Kidney glomerular epithelial cell (primary cell): ENCODE measurements at places on chromosomes 16 and 17.

GRCh38 chr16:75060723-75061122 lies 55.9 kb downstream of the LDHD start:
- no peak for DNase-seq

DNA sequence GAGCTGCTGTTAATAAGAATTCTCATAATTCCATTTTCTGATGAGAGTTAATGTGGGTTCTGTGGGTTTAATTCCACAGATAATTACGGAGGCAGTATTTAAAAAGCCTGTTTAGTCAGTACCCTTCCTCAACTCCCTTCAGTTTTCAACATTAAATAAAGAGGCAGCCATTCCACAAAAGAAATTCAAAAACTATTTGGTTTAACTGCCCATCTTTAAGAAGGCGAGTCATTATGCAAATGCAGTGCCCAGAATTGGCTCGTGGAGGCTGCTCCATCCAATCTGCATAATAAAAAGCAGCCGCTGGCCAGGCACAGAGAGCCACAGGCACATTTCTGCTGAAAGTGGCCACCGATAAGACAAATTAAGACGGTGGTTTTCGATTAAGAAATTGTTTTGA lies 194.4 kb upstream of the TOX3 start:
- DNase-seq = no peak

DNA sequence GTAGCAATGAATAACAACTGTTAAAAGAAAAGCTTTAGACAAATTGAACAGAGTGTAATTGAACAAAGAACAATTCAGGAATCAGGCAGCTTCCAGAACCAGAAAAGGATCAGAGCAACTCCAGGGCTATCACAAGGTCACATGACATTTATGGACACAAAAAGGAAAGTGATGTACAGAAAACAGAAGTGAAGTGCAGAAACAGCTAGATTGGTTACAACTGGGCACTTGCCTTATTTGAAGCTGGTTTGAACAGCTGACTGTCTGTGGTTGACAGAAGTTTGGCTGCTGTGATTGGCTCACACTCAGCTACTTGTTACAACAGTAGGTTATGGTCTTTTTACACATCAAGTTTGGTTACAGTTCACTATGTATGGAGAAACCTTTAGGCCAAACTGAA lies 14.8 kb downstream of the EFCAB5 start:
- no peak for DNase-seq

DNA sequence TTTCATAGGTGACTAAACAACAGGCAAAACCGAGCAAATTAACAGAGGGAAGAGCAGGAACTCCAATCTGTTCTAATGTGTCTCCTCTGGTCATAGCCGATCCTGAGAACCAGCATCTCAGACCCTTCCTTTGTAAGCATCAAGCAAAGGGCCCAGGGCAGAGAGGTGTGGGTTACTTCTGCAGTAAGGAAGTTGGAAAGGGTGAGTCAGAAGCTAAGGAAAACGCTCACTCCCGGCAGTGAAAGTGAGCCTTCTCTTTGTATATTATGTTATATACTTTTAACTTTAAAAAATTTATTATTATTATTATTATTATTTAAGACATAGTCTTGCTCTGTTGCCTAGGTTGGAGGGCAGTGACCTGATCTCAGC lies 77.7 kb downstream of the MRM3 start:
- peak; percentile 13 for DNase-seq

- no peak for DNase-seq
These were observed 37.1 kb upstream of the DOC2B start for GRCh38 chr17:218432-219110.

GRCh38 chr16:1450218-1450617 lies 5.9 kb upstream of the CCDC154 start:
- no peak for DNase-seq

DNA sequence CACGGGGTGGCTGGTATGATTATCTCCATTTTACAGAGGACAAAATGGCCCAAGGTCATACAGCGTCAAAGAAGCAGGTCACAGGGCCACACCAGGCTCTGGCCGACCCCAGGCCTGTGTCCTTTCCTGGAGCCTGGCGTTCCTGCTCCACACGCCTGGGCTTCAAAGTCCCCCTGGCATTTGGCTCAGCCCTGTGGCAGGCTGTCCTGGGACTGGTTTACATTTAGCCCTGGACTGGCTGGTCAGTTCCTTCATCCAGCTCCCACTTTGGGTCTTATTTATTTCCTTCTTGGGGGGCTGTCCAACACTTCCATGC lies 15.3 kb downstream of the TBX2 start:
- no peak for DNase-seq

- DNase-seq = no peak
These were observed 1.6 kb downstream of the CD7 start for GRCh38 chr17:82315703-82316358.

DNA sequence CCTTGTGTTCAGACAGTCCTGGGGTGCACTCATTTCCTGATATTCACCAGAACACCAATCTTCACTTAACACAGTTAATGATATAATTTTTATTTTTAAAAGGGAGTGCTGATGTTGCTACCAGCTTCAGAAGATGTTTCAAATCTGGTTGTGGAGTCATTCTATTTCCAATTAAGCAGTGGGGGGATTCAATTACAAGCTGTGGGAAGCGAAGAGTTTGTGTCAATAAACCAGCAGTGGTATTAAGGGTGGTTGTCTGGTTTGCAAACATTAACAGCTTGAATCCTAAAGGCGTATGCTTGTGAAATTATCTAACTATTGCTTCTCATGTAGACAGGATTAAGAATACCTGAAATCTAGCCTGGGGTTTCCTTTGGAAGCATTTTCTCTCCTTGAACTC lies 1637.5 kb upstream of the GOT2 start:
- DNase-seq = no peak

DNA sequence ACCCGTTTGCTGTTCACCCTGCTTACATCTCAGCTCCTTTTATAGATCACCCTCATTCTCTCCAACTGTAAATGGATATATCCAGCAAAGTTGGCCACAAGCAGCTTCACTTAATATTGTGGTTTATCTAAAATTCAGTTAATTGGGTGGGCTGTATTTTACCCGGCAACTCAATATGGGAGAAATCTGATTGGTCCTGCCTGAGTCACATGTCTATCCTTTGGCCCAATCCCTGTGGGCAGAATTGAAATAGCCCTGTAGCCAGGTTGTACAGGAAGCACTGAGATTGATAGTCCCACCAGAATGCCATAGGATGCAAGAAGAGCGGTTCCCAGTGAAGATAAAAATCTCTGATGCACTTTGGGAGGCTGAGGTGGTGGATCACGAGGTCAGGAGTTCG lies 73.2 kb downstream of the AIPL1 start:
- no peak for DNase-seq

DNA sequence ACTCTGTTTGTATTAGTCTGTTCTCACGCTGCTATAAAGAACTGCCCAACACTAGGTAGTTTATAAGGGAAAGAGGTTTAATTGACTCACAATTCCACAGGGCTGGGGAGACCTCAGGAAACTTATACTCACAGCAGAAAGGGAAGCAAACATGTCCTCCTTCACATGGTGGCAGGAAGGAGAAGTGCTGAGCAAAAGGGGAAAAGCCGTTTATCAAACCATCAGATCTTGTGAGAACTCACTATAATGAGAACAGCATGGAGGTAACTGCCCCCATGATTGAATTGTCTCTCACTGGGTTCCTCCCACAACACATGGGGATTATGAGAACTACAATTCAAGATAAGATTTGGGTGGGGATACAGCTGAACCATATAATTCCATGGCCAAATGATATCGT lies 30.9 kb downstream of the ABCC1 start:
- no peak for DNase-seq

GRCh38 chr17:72510351-72511016 lies 389.7 kb downstream of the SOX9 start:
- DNase-seq = no peak

DNA sequence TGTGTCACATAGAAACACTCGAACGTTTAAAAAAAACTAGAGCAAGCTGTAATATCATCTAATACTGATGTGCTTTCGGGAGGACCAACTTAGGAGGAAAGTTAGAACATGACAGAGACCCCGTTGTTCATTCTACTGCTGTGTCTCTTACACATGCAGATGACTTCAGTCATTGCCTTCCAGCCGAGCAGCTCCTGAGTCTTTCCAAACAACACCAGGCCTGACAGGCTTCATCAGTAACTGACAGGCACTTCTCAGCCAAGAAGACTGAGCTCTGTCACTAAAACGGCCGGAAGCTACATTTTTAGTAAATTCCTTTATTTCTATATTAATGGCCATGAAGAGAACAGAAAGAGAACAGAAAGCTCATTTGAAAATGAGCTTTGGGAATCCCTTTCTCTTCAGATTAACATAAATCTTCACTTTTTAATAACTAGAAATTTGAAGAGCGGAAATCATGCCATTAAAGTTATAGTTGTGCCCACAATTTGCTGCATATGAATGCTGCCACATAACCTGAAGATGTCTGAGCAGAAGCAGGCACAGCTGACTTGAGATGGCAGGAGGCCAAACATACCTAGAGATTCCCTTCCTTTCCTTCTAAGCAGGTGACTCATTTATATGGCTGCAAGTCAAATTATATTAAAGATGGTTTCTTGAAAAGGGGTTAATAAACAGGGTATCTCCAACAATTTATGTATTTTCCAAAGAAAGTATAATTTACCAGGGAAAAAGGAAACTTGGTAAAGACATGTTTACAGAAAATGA lies 148.9 kb downstream of the ITFG1 start:
- peak; percentile 63 for DNase-seq

- no peak for DNase-seq
These were observed 18.2 kb upstream of the CMTM4 start for GRCh38 chr16:66714654-66715307.

- DNase-seq = no peak
These were observed 355.4 kb downstream of the CA10 start for GRCh38 chr17:51803161-51803560.

- no peak for DNase-seq
These were observed 430.5 kb upstream of the PMFBP1 start for GRCh38 chr16:72602499-72602898.
